ENCODE measurements at places on chromosomes 4 and X.

DNA sequence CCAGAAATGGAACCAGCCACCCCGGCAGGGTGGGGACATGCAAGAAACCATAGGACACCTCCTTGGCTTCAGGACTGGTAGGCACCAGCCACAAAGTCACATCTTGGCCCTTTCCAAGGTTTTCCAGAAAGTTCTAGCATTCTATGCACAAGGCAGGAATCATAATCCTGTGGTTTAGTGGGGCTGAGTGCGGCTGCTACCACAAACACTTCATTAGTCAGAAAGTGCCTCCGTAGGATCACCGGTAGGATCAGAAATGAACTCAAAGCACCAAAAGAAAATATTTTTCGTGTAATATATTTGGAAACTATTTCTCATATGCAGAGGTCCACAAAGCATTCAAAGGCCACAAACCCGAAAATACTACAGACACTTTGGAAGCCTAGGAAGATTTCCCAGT lies 191.7 kb downstream of the PTTG2 start:
- H3K27me3 ChIP-seq = no peaks in the 10 kb centered on the region
- H3K4me1 ChIP-seq = peaks cover 25% of the 10 kb centered on the region
- DNase-seq = no peak
- H3K36me3 ChIP-seq = no peaks in the 10 kb centered on the region
- H3K4me3 ChIP-seq = no peak overlapping the region

- H3K27ac ChIP-seq = no peak overlapping the region
- H3K27me3 ChIP-seq = no peaks in the 10 kb centered on the region
- peaks cover 4% of the 10 kb centered on the region for H3K4me1 ChIP-seq
- DNase-seq = no peak
- H3K36me3 ChIP-seq = no peaks in the 10 kb centered on the region
Measured at GRCh38 chr4:121183361-121183760, 19.2 kb upstream of the TNIP3 start.

- no peaks in the 10 kb centered on the region for H3K4me1 ChIP-seq
- no peaks in the 10 kb centered on the region for H3K27me3 ChIP-seq
- no peaks in the 10 kb centered on the region for H3K36me3 ChIP-seq
- no peak overlapping the region for H3K4me3 ChIP-seq
- H3K27ac ChIP-seq = no peak overlapping the region
- DNase-seq = no peak
Measured at GRCh38 chrX:44843318-44843702, 511 bp upstream of the DUSP21 start.

GRCh38 chrX:55056820-55057674 lies 17.8 kb upstream of the PAGE2B start:
- peak overlapping the region; percentile 68 for H3K4me3 ChIP-seq
- H3K27ac ChIP-seq = peak overlapping the region; percentile 53
- no peaks in the 10 kb centered on the region for H3K36me3 ChIP-seq
- peaks cover 11% of the 10 kb centered on the region for H3K4me1 ChIP-seq

DNA sequence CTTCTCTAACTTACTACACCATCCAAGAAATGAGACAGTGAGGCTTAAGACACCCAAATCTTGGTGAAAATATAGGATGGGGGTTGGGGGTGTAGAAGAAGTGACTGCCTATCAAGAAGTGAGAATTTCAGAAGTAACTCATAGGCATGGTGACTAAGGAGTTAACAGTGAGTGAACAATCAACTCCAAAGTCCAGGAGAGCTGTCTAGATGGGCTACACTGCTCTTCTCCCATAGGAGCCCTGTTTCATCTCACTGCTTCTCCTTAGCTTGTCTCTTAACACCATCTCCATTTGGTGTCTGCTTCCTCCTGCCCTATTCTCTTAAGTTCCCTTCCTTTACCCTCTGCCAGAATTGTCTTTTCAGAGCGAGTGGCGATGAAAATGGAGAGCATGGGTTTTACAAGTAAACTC lies 22.7 kb downstream of the FABP2 start:
- H3K36me3 ChIP-seq = peaks cover 38% of the 10 kb centered on the region
- peak overlapping the region; percentile 99 for H3K4me3 ChIP-seq
- H3K4me1 ChIP-seq = peaks cover 37% of the 10 kb centered on the region
- DNase-seq = no peak
- H3K27ac ChIP-seq = peak overlapping the region; percentile 97

DNA sequence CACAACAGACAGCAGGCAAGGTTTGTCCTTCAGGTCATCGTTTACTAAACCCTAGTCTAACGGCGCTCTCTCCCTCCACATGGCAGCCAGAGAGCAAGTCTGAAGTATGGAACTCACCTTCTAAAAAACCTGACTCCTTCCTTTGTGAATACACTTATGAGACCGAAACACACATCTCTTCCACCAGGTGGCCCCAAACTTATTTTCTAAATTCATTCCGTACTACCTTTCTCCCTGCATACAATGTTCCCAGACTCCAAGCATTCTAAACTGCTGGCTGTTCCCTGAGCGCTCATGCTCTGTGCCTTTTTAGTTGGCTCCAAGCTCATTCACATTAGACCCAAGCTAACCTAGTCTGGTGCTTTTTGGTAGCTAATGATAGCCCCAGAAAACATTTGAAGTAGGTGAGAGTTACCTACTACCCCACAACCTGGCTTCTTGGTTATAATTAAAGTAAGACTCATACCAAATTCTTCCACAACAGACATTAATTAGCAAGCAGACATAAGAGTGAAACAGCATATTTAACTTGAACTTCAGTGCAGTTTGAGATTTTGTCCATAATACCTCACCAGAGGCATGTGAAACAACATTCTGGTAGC lies 67.6 kb upstream of the DCLK2 start:
- H3K27me3 ChIP-seq = peaks cover 5% of the 10 kb centered on the region
- no peak overlapping the region for H3K4me3 ChIP-seq
- no peaks in the 10 kb centered on the region for H3K36me3 ChIP-seq

GRCh38 chr4:173039617-173040577 lies 128.7 kb upstream of the GALNT7 start:
- H3K27me3 ChIP-seq = peaks cover 12% of the 10 kb centered on the region
- H3K36me3 ChIP-seq = no peaks in the 10 kb centered on the region
- no peak overlapping the region for H3K27ac ChIP-seq
- H3K4me1 ChIP-seq = no peaks in the 10 kb centered on the region

- peaks cover 3% of the 10 kb centered on the region for H3K36me3 ChIP-seq
- no peak overlapping the region for H3K4me3 ChIP-seq
- peaks cover 49% of the 10 kb centered on the region for H3K4me1 ChIP-seq
- no peak for DNase-seq
- H3K27me3 ChIP-seq = no peaks in the 10 kb centered on the region
Measured at GRCh38 chr4:114654592-114654991, 56.0 kb downstream of the UGT8 start.

DNA sequence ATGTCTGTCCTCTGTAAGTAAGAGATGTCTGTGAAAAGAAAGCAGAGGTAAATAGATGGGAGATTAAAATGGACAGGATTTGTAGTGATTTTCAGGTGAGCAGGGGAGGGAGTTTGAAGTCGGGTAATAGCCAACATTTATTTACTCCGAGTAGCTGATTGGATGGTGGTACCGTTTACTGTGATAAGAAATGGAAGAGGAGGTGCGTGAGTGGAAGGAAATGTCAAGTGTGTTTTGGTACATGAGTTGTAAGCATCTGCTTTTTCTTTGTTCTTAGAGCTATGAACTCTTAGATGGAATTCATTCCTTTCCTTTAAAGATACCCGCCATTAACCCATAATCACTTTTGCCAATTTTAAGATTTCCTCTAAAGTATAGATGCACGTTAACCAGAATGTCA lies 45.5 kb downstream of the SGMS2 start:
- no peak overlapping the region for H3K4me3 ChIP-seq
- no peak for DNase-seq

DNA sequence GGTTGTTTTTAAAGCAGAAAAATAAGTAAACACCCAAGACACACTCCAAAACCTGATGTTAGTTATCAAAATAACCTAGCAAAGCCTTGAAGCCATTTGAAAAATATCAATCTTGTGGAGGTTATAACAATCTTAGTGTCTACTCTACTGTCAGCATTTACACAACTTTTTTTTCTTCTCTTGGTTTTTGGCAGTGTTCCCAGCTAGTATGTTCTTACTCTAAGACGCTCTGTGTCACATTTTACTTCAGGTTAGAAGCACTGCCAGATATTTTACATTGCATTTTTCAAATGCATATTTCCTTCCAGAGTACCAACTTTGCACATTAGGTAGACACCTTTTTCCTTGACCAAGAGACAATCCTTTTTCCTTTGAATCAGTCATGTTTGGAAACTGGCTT lies 114.0 kb upstream of the INPP4B start:
- H3K36me3 ChIP-seq = no peaks in the 10 kb centered on the region
- no peak overlapping the region for H3K27ac ChIP-seq
- no peak for DNase-seq
- no peaks in the 10 kb centered on the region for H3K27me3 ChIP-seq

DNA sequence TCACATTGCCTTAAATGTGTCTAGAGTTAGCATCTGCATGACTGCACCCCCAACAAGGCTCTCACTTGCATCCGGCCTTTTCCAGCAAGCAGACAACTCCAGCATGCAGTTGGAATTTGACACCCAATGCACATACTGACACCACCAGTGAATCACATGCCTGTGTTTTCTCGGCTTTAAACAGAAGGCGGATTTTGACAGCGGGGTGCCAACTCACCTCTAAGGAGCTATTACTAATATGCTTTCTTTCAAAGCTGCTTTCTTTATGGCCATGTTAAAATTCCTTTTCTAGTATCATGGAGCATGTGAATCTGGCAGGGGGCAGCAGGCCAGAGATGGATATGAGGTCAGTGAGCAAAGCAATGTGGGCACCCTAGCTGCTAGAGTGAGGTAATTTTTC lies 78.0 kb upstream of the CLNK start:
- no peak for DNase-seq
- no peaks in the 10 kb centered on the region for H3K27me3 ChIP-seq
- H3K4me3 ChIP-seq = no peak overlapping the region

- no peak overlapping the region for H3K4me3 ChIP-seq
- H3K4me1 ChIP-seq = no peaks in the 10 kb centered on the region
- DNase-seq = no peak
- H3K27ac ChIP-seq = no peak overlapping the region
Measured at GRCh38 chrX:137547291-137547690, 18.6 kb upstream of the ZIC3 start.

- H3K4me1 ChIP-seq = peaks cover 49% of the 10 kb centered on the region
- peaks cover 22% of the 10 kb centered on the region for H3K36me3 ChIP-seq
- DNase-seq = peak; percentile 75
- H3K4me3 ChIP-seq = peak within 1 kb of the TSS; percentile 93
- H3K27me3 ChIP-seq = no peaks in the 10 kb centered on the region
Measured at GRCh38 chr4:109559983-109560686, at the start of gene MCUB. Gene MCUB (plus strand): TSS chr4:109560246. CDS start chr4:109560338, 92 bp downstream.

DNA sequence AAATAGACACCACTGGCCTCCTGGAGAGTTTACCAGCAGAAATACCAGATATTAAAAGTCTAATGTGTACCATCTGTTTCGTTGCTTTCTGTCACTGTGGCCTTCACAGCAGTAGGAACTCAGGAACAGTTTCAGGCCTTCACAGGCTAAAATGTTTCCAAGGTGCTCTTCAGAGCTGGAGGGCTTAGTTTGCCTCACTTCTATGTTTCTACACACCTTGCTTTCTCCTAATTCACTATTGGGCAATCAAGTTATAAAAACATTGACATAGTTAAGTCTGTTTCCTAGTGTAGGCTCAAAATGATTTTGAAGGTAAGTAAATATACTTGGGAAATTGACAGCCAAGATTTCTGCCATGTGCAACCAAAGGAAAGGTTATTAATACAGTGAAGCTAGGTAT lies 258.6 kb downstream of the TEX13A start:
- no peaks in the 10 kb centered on the region for H3K4me1 ChIP-seq
- H3K27ac ChIP-seq = no peak overlapping the region
- H3K4me3 ChIP-seq = no peak overlapping the region
- H3K27me3 ChIP-seq = no peaks in the 10 kb centered on the region

- no peaks in the 10 kb centered on the region for H3K4me1 ChIP-seq
- H3K4me3 ChIP-seq = no peak overlapping the region
- no peak overlapping the region for H3K27ac ChIP-seq
- DNase-seq = no peak
- no peaks in the 10 kb centered on the region for H3K36me3 ChIP-seq
Measured at GRCh38 chr4:150211799-150212445, 133.7 kb downstream of the DCLK2 start.

GRCh38 chr4:98338761-98339438 lies 77.7 kb downstream of the RAP1GDS1 start:
- H3K4me3 ChIP-seq = no peak overlapping the region
- peaks cover 10% of the 10 kb centered on the region for H3K4me1 ChIP-seq
- H3K27me3 ChIP-seq = no peaks in the 10 kb centered on the region
- H3K27ac ChIP-seq = no peak overlapping the region
- DNase-seq = no peak

DNA sequence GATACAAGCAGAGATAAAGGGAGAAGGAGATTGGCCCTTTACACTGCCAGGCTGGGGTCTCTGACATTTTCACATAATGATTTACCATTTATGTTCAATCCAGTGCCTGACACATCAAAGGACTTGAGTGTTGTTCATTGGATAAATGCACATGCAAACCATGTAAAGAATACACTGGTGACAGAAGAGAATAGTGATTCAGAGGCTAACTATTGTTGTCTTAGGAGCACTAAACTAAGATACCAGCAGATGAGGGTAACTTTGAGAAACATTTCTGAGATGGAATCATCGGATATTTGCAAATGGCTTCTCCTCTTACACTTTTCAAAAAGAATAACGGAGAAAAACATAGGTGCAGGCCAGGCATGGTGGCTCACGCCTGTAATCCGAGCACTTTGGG lies 67.3 kb upstream of the HHIP start:
- H3K4me3 ChIP-seq = no peak overlapping the region
- H3K4me1 ChIP-seq = peaks cover 9% of the 10 kb centered on the region
- no peak overlapping the region for H3K27ac ChIP-seq
- no peak for DNase-seq
- H3K27me3 ChIP-seq = no peaks in the 10 kb centered on the region

GRCh38 chr4:154602404-154603020 lies 9.9 kb downstream of the FGG start:
- DNase-seq = no peak
- no peak overlapping the region for H3K27ac ChIP-seq
- H3K27me3 ChIP-seq = peaks cover 23% of the 10 kb centered on the region
- no peaks in the 10 kb centered on the region for H3K36me3 ChIP-seq
- no peak overlapping the region for H3K4me3 ChIP-seq
- no peaks in the 10 kb centered on the region for H3K4me1 ChIP-seq

DNA sequence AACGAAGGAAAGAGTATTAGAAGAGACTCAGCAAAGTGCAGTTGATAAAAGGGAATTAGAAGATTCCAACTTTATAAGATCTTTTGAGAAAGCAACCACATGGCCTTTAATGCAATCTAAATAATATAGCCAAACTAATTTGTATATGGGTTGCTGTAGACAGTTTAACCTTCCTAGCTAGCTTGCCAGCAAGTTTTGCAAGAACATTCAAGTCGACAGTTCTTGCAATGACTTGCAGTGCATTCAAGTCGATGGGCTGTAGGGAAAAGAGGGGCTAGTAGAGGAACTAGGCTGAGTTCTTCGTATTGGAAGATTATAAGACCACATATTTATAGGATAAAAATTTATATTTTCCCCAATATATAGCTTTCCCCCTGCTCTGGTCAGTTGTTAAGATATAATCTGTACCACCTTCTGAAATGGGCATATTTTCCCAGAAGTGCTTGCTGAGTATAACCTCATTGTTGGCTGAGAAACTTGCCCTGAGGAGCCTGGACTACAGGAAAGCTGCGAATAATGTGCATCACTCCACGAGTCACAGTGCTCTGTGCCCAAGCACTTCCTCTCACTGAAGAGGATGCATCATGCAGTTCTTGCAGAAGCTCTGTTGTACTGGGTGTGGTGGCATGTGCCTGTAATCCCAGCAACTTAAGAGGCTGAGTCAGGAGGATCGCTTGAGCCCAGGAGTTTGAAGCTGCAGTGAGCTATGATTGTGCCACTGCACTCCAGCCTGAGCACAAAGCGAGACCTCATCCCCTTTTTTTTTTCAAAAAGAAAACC lies 56.7 kb downstream of the DOCK11 start:
- H3K27ac ChIP-seq = no peak overlapping the region
- no peak for DNase-seq
- H3K4me3 ChIP-seq = no peak overlapping the region
- peaks cover 68% of the 10 kb centered on the region for H3K36me3 ChIP-seq
- no peaks in the 10 kb centered on the region for H3K4me1 ChIP-seq
